ENCODE measurements at places on chromosomes 1 and 21. TPM values are rescaled to one million over a fixed set of nuclear protein-coding genes. Genes with fewer than 3 reads are reported as not detected.

The TMEM52 gene
- total RNA-seq: not detected

The E2F2 gene
- not detected for total RNA-seq

The SPRR2B gene
- not detected for total RNA-seq

The PCSK9 gene
- total RNA-seq: 0.90 TPM

The OR2T11 gene
- not detected for total RNA-seq

The DISP3 gene
- total RNA-seq: under 0.01 TPM

The CADM3 gene
- total RNA-seq: not detected

The DENND2D gene
- 2.5 TPM for total RNA-seq

The CHIA gene
- total RNA-seq: not detected

The SIM2 gene
- 3.6 TPM for total RNA-seq

The CYP4Z1 gene
- total RNA-seq: not detected

The TIAM1 gene
- 0.75 TPM for total RNA-seq

The CDKN2C gene
- 16.8 TPM for total RNA-seq

The CELA3B gene
- total RNA-seq: not detected

The PAQR6 gene
- 0.12 TPM for total RNA-seq

The TRIM67 gene
- total RNA-seq: not detected

All from smooth muscle cell of the coronary artery (primary cell).